Smooth muscle cell of the brain vasculature (primary cell): ENCODE measurements at places on chromosomes 3 and 15.

DNA sequence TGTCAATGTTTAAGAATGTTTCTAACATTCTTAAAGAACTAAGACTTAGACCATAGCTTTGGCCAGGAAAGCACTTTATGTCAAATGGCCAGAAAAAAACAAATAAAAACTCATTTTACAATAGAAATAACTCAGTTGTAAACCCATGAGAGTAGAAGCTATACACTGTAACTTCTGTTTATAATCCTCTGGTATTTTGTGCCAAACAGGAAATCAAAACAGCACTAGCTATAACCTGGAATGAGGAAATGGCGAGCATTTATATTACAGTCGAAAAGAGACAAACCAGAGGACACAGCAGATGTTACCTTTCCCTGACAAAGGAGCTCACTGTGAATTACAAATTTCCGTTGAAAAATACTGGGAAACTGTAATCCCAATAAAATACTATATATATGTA is 10.3 kb downstream of the GK5 start:
- no peak for DNase-seq

DNA sequence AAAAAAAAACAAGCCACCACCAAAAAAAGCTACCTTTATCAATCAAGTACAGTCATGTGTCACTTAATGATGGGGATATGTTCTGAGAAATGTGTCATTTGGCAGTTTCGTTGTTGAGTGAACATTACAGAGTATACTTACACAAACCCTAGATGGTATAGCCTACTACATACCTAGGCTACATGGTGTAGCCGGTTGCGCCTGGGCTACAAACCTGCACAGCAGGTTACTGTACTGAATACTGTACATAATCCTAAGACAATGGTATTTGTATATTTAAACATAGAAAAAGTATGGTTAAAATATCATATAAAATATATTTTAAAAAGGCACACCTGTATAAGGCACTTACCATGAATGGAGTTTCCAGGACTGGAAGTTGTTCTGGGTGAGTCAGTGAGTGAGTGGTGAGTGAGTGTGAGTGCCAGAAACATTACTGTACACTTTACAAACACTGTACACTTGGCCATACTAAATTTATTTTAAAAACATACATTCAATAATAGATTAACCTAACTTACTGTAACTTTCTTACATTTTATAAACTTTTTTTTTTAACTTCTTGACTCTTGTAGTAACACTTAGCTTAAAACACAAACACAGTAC is 25.9 kb upstream of the JMJD7 start:
- no peak for DNase-seq

GRCh38 chr3:136982520-136983138 is 24.8 kb downstream of the IL20RB start:
- DNase-seq: no peak

DNA sequence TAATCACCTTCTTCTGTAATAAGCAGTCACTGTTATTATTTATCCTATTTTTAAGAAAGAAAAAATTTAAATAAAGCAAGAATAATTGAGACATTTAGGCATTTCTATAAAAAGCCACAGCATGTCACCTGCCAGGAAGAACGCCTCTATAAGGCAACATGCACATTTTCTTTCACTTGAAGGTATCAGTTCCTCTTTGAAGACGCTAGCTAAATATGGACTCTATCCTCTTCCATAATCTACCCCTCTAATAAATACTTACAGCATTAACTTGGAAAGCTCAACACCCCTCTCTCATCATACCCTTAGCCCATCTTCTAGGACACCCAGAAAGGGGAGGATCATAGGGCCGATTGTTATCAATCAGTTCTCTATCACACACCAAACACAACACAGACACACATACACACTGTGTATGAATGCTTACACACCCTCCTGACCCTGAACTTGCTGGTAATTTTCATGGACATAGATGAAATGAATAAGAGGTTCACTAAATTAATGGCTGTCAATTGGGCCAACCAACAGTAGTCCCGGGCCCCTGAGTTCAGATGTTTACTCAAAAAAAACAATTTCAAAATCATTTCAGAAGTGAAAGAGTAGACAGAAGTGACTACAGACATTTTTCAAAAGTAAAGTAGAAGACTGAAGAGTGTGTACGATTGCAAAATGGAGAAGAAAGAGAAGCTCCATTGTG is 102.5 kb downstream of the ZMAT3 start:
- no peak for DNase-seq

DNA sequence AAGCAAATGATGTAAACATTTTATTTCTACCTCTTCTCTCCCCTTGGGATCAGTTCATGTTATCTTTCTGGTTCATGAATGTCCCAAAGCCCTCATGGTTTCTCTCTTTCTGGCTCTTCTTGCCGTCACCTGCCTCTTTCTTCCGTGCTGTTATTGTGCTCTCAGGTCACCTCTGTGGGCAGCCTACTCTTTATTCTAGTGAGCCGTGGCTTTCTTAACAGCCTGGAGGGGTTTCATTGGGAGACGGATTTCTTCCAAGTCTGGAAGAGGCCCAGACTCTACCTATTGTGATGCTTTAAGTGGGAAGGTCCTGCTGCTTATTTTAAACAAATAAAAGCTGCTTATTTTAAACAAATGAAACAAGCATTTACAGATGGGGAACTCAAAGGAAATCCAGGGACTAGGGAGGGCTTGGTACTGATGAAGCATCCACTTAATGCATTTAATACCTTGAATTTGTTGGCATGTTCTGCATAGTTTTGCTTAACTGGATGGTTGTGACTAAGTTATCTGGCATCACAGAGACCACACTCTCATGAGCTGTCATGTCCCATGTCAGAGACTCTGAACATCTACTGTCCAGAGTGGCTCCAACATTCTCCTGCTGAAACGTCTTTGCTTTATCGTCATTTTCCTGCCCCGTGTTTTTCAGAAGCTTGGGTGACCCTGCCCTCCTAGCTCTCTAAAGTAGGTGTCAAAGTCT is 443.3 kb downstream of the GABRG3 start:
- no peak for DNase-seq

DNA sequence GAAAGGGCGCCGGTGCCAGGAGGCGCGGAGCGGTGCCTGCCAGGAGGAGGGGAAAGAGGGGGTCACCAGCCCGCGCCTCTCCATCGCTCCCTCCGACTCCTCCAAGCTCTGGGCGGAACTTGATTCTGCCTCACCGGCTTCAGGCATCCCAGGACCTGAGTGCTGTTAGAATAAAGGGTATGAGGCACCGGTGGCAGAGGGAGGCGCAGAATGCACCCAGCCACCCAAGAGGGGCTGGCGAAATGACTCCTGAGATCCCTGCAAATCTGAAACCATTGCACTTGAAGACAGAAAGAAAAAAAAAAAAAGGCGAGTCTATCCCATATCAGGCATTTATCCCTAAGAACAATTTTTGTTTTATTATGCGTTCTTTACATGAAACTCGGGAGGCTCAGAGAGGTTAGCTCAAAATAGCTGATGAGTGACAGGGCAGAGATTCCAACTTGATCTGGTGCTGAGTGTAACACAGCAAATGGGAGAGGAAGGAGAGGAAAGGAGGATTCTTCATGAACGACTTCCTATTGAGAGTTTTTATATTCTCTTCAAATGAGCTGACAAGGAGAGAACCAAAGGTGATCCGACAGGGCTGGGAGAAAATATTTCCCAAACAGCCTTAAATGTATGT is 157.0 kb upstream of the FRMD4B start:
- no peak for DNase-seq

DNA sequence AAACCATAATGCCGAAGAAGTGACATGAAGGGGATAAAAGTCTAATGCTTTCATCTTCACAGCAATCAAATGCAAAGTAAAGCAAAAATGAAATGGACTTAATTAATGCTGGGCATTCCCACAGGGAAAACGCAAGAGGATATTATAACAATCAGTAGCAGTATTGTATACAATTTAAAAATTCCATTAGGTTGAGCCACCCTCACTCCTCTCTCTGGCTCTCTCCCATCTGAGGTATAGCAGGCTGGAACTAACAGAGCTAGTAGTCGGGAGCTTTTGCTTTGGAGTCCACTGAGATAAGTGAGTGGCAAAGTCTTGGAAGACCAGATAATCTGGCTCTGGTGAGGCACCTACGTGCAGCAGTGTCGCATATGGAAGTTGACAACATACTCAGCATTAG is 33.9 kb downstream of the DET1 start:
- DNase-seq: no peak

DNA sequence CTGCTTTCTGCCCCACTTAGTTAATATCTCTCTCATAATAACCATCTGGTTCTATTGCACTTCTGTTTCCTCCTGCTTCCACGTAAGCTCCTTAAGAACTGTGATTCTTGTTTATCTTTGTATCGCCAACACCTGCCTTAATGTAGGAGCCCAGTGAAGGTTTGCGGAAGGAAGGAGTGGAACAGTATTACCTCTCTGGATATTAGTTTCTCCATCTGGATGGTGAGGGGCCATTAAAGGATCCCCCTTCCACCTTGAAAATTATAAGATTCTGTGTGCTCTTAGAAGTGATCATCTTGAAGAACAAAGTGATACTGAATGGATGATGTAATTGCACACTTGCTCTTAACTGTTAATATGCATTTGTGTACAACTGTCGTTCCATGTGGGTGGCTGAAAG is 2.2 kb downstream of the CHRNA5 start:
- no peak for DNase-seq

DNA sequence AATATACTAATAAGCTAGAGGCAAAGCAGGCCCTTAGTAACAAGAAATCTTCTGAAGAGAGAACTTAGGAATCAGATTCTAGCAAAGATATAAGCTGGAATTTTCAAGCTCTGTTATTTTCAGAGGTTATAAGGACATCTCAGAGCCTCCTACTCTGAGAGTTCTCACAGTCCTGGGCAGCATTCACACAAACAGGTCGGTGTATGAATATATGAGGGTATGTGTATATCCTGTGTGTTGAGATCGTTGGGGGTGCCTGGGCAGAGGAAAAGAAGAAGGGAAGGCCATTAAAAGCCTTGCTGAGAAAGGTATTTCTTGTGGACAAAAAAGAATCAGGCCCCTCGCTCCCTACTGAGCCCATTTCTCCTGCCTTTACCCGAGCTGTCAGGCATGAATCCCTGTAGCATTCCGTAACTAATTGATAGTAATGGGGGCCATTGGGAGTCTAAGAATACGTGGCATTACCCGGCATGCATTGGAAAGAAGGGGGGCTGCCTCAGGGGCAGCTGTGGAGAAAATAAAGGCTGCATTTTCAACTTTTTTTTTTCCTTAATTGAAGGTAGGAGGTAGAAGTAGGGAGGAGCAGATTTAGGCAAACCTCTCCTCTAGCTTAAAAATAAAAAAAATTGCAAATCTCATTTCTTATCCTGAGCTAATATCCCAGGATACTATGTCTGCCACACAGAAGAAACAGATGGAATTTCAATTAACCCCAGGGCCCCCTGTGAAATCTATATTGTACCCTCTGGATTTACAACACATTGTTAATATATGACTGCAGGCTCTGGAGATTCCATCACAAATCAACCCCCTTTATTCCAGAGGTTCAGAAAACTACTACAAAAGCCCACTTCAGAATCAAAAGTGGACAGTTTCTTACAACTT is 103.8 kb downstream of the GTPBP8 start:
- no peak for DNase-seq

- no peak for DNase-seq
Measured at GRCh38 chr3:40461161-40461560, 4.0 kb downstream of the RPL14 start.

DNA sequence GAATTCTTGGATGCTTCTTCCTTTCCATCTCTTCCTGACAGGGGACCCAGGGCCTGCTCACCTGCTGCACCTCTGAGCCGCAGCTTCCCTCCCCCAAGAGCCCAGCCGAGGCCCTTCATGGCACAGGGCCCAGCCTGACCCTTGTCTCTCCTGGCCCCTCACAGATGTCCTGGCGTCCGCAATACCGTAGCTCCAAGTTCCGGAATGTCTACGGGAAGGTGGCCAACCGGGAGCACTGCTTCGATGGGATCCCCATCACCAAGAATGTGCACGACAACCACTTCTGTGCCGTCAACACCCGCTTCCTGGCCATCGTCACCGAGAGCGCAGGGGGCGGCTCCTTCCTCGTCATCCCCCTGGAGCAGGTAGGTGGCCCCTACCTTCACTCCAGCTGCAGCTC is 66.2 kb downstream of the CORO2B start:
- no peak for DNase-seq
